Lung microvascular endothelial cell (primary cell): ENCODE measurements at places on chromosomes 6 and 20. TPM values are rescaled to one million over a fixed set of nuclear protein-coding genes. Genes with fewer than 3 reads are reported as not detected.
A peak's percentile ranks its signal among the peaks of the same experiment; 100 is the strongest.

DNA sequence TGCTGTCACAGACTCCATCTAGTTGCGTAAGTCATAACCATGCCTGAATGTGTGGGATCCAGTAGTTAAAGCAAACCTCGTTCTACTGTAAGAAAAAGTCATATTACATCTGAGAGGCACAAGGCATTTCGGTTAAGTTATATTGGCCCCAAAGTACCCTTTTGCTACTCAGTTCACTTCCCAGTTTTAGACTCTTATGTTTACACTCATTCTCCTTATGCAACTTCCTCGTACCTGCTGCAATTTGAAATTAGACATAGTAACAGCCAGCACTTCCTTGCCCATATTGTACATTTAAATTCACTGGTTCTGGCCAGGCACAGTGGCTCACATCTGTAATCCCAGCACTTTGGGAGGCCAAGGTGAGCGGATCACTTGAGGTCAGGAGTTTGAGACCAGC is 37.0 kb downstream of the PEX7 start:
- no peak for DNase-seq

ANKEF1 gene
- 0.65 and 0.99 TPM in 2 replicates for total RNA-seq

- DNase-seq = no peak
Measured at GRCh38 chr6:88263591-88263990, 97.4 kb upstream of the CNR1 start.

TFAP2D gene
- total RNA-seq = not detected in 2 replicates

DNA sequence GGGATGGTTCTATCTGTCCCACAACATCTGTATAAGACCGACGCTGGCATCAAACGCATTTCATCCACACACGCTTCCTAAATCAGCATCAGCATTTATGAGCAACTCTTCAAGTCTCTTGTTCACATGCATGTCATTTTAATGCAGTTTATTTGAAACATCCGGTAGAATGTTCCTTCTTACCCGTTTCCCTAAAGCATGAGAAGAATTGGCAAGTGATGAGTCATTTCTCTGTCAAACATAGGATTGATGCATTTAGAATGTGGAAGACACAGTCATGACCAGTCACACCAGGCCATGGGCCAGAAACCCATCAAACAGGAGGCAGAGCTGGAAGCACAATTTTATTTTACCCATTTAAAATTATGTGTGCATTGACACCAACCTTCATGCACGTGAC is 122.8 kb downstream of the UST start:
- DNase-seq = peak; percentile 92

DNA sequence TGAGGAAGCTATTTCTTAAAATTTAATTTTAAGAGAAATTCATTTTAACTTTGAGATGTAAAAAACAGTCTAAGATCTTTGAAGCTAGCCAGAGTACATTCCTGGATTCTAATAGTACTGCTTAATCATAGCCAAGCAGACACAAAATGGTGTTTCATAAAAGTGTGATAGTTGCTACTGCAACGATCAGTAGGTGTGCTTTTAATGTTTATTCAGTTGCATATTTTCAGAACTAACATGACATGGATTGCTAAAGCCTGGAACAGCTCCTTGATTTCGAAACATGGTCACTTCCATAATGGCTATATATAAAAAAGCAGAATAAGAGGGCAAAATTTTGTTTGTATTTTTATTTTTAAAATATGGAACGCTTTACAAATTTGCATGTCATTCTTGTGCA is 35.5 kb downstream of the SESN1 start:
- peak; percentile 33 for DNase-seq

- no peak for DNase-seq
Measured at GRCh38 chr6:116492331-116493067, 18.9 kb upstream of the CALHM5 start.

- DNase-seq = peak; percentile 79
Measured at GRCh38 chr6:42898891-42899361, 16.9 kb upstream of the PTCRA start.

DNA sequence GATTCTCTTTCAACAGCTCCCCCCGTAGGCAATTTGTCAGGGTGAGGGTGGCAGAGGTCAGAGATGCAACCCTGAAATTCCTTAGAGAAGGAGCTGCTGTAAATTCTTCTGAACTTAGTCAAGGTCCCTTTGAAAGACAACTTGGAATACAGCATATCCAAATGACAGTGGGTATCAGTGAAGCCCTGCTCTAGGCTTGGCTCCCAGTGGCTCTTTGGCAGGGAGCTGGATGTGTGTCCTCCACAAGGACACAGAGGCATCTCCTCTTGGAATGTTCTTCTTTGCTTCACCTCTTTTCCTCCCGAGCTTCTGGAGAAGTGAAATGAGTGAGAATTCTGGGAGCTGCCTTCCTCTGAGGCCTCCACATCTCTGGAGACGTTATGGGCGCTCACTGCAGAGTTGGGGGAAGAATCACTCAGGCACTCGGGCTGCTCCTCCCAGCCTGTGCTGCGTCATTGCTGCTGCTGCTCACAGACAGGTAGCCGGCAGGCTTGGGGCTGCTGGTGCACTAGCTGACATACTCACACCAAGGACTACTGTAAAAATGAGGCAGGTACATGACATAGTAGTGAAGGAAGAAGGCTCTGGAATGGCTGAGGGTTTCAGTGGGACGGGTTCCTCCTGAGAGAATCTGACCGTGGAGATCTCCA is 34.1 kb downstream of the DYNLT1 start:
- DNase-seq = no peak

- no peak for DNase-seq
Measured at GRCh38 chr6:89184344-89184743, 32.8 kb downstream of the GABRR1 start.

DNA sequence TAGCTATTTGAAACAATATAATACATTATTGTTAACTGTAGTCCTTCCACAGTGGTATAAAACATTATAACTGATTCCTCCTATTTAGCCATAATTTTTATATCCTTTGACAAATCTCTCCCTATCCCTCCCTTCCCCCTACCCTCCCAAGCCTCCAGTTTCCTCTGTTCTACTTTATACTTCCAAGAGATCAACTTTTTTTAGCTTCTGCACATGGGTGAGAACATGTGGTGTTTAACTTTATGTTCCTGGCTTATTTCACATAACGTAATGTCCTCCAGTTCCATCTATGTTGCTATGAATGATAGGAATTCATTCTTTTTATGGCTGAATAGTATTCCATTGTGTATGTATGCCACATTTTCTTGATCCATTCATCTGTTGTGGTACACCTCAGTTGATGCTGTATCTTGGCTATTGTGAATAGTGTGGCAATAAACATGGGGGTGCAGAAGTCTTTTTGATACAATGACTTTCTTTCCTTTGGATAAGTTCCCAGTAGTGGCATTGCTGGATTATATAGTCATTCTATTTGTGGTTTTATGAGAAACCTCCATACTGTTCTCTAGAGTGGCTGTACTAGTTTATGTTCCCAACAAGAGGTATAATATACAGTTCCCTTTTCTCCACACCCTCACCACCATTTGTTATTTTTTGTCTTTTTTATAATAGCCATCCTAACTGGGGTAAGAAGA is 205.0 kb downstream of the KCNQ5 start:
- DNase-seq = no peak

GRCh38 chr20:51678026-51678697 is 90.0 kb downstream of the ATP9A start:
- no peak for DNase-seq

GRCh38 chr6:170203212-170203611 is 87.7 kb downstream of the DLL1 start:
- no peak for DNase-seq

DNA sequence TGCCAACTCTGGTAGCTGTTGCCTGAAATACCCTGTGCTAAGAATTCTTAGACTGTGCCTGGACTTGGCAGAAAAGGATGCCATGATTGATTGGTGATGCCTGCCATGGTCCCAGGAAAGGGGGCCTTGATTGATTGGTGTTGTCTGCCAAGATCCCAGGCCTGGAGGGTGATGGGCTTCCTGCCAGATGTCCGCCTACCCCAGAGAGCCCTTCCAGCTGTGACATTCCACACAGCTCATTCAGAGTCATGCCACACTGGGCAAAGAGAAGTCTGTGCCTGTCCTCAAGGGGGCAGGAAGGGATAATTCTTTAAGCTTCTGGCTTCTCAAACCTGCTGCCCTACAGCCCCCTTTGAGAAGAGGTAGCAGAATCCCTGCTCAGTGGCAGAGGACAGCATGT is 24.6 kb downstream of the RIMS4 start:
- DNase-seq = no peak

GRCh38 chr6:166855416-166855815 is 100.9 kb downstream of the RNASET2 start:
- DNase-seq = no peak

LBP gene
- under 0.01 TPM in 2 replicates for total RNA-seq

DNA sequence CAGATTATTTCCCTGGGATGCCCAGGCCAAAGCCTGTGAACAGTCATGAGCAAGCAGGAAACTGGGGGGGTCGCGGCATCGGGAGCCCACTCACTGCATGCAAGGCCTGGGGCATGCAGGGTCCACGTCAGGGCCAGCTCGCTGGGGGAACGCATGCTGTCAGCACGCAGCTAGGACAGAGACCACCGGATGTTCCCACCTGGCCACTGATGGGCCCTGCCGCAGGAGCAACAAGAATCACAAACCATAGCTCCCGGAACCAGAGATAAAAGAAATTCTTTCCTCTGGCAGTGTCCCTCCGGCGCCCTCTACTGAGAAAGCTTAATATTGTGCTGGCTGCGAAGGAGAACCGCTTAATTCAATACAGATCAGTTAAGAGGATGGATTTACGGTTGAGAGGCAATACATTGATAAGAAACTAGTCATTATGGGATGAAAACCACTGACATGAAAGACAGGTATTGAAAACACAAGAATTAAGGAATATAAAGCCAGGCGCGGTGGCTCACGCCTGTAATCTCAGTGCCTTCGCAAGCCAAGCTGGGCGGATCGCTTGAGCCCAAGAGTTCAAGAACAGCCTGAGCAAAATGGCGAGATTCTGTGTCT is 32.6 kb downstream of the C6orf15 start:
- peak; percentile 75 for DNase-seq

GRCh38 chr20:57030611-57031600 is 235.5 kb downstream of the BMP7 start:
- DNase-seq = no peak
